ENCODE measurements at places on chromosomes 2 and 18. TPM values are rescaled to one million over a fixed set of nuclear protein-coding genes. Genes with fewer than 3 reads are reported as not detected.

DRC1 gene
- 0.33 TPM for total RNA-seq

LOXHD1 gene
- total RNA-seq, result not detected

SAG gene
- 0.43 TPM for total RNA-seq

CHRND gene
- total RNA-seq, result 0.60 TPM

RIT2 gene
- total RNA-seq, result not detected

LRRTM1 gene
- total RNA-seq, result 29.1 TPM

GRCh38 chr2:112486895-112487294 lies 4.9 kb downstream of the TTL start:
- DNase-seq, result no peak
- no peak overlapping the region for H3K4me3 ChIP-seq
- H3K27me3 ChIP-seq, result no peaks in the 10 kb centered on the region
- H3K36me3 ChIP-seq, result peaks cover 27% of the 10 kb centered on the region
- H3K27ac ChIP-seq, result no peak overlapping the region

DNA sequence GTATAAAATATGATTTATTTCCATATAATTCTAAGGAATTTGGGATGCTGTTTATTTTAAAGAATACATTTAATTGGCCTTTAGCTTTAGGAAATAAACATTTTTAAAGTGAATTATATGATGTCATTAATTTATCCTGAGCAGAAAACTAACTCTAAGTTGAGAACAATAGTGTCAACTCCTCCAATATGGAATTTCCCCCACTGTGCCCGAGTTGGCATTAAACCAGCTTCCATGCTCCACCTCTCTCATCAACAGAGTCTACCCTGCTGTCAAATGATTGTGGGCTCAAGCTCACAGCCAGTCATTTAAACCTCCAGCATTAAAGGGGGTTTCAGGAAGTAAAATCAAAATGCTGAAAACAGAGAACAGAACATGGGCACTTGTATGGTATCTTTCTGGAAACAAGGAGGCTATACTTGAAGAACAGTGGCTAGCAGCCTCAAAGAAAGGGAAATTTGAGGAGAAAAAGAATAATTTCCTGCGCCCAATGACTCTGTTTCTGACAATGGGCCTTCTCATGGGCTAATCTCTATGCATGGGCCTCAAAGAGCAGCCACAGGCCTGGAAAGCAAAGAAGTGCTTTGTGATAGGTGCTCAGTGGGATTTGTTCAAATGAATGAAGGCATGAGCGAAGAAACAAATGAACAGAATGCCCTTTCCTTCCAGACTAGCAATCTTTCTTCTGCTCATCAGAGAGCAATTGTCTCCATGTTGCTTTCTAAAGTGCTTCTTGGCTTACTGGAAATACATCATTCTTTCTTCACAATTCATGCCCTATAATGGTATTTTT lies 252.8 kb downstream of the MTX2 start:
- H3K4me1 ChIP-seq, result peaks cover 4% of the 10 kb centered on the region
- peaks cover 30% of the 10 kb centered on the region for H3K27me3 ChIP-seq
- no peak overlapping the region for H3K27ac ChIP-seq
- no peak for DNase-seq
- no peaks in the 10 kb centered on the region for H3K36me3 ChIP-seq

GRCh38 chr2:60847854-60848253 lies 33.5 kb upstream of the REL start:
- no peak overlapping the region for H3K27ac ChIP-seq
- no peaks in the 10 kb centered on the region for H3K4me1 ChIP-seq
- H3K27me3 ChIP-seq, result no peaks in the 10 kb centered on the region
- no peak for DNase-seq

DNA sequence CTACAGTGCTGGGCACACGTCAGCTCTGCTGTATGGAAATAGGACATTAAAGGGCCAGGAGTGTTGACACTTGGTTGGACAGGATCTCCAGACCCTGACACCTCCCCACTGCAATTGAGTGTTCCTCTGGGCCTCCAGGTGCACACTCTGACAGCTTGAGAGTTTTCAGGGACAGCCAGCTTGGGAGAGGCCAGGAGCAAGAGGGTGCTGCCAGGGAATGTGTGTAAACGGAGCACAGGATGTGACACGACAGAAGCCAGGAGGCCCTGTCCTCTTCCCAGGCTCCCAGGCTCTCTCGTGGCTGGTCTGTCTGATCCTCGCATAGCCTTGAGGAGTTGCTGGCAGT lies 318.1 kb upstream of the HS6ST1 start:
- DNase-seq, result peak; percentile 42
- H3K4me1 ChIP-seq, result peaks cover 25% of the 10 kb centered on the region
- no peak overlapping the region for H3K27ac ChIP-seq
- no peaks in the 10 kb centered on the region for H3K36me3 ChIP-seq
- H3K27me3 ChIP-seq, result peaks cover 10% of the 10 kb centered on the region

DNA sequence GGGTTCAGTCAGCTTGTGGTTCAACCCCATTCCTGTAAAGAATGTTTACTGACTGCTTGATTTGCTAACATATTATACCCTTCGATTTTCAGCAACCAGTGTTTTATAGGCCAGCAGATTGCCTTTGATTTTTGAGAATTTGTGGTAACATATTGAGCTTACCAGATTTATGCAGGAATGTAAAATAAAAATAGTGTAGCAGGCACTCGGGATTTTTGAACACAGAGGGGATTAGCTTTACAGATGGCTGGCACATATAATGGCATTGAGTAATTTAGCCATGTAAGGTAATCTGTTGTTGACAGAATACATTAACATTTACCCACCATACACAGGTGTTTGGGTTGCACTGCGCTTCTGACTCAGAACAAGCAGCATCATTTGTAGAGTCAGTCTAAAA lies 354.0 kb downstream of the LRRTM1 start:
- DNase-seq, result no peak
- H3K4me3 ChIP-seq, result no peak overlapping the region
- H3K27ac ChIP-seq, result no peak overlapping the region
- no peaks in the 10 kb centered on the region for H3K27me3 ChIP-seq
- peaks cover 15% of the 10 kb centered on the region for H3K4me1 ChIP-seq
- no peaks in the 10 kb centered on the region for H3K36me3 ChIP-seq

- H3K4me3 ChIP-seq, result peak overlapping the region; percentile 11
- H3K36me3 ChIP-seq, result peaks cover 22% of the 10 kb centered on the region
These were observed 56.8 kb downstream of the RNF144A start for GRCh38 chr2:6973895-6974545.

DNA sequence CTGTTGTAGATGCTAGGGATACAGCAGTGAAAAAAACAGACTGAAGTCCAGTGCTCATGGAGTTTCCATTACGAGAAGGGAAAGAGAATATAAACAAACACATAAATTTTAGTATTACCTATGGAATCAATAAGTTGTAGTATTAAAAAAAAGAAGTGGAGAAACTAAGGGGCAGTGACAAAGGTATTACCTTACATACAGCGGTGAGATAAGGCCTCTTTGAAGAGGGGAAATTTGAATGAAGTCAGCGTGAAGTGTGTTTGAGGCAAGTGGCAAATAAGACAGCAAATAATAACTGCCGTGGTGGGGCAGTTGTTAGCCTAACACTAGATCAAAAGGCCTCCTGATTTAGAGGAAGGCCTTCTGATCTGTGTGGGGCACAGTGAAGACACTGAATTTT lies 57.9 kb downstream of the TLK1 start:
- H3K4me1 ChIP-seq, result peaks cover 14% of the 10 kb centered on the region
- H3K27me3 ChIP-seq, result no peaks in the 10 kb centered on the region
- H3K27ac ChIP-seq, result no peak overlapping the region

DNA sequence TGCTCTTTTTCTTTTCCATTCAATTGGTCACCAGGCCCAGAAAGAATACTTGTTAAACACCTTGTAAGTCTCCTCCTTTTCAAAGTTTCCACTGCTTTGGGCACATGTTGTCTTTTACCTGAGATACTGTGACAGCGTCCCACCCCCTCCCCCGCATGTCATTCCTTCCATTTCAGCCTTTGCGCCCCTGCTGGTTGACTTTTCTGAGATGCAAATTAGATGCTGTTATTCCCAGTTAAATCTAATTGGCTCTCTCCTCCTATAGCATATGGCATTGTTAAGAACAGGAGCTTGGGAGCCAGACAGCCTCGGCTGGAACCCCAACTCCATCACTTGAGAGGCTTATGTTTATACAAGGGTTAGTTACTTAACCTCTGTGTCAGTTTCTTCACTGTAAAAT lies 80.3 kb upstream of the GAREM1 start:
- H3K36me3 ChIP-seq, result no peaks in the 10 kb centered on the region
- DNase-seq, result no peak
- H3K27ac ChIP-seq, result no peak overlapping the region
- peaks cover 6% of the 10 kb centered on the region for H3K27me3 ChIP-seq
- H3K4me1 ChIP-seq, result peaks cover 4% of the 10 kb centered on the region
- no peak overlapping the region for H3K4me3 ChIP-seq

DNA sequence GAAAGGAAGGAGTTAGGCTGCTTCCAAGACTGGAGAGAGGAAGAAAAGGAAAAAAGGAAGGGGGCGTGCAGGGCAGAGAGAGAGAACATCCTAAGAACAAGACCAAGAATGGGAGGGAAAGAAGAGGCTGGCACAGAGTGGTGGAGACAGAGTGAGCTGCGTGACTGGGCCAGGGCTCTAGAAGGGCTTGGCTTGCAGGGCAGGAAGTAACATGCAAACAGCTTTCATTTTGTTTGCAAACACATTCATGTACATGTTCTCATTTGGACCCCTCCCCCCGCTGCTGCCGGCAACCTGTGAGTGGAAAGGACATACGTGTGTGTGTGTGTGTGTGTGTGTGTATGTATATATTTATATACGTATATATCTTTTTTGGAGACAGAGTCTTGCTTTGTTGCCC lies 46.8 kb upstream of the DNMT3A start:
- H3K27ac ChIP-seq, result no peak overlapping the region
- H3K4me3 ChIP-seq, result no peak overlapping the region
- no peaks in the 10 kb centered on the region for H3K27me3 ChIP-seq
- no peak for DNase-seq
- H3K36me3 ChIP-seq, result peaks cover 5% of the 10 kb centered on the region

DNA sequence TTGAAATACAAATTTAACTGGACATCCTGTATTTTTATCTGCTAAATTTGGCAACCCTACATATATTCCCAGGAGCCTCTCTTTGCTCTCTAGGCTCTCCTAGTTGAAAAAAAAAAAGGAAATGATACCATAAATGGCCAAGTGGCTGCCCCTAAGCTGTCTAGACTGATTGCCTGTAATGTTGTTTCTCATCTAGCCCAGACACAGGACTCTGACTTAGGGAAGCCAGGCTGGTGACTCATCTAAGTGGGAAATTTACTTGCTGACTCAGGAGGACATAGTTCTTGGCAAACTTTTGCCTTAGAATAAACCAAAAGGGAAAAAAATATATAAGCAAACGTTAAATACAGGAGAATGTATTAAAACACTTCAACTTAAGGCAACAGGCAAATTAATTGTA lies 14.6 kb upstream of the ITGAV start:
- peaks cover 24% of the 10 kb centered on the region for H3K4me1 ChIP-seq
- no peak overlapping the region for H3K4me3 ChIP-seq
- peak overlapping the region; percentile 76 for H3K27ac ChIP-seq
- no peaks in the 10 kb centered on the region for H3K27me3 ChIP-seq
- no peaks in the 10 kb centered on the region for H3K36me3 ChIP-seq

DNA sequence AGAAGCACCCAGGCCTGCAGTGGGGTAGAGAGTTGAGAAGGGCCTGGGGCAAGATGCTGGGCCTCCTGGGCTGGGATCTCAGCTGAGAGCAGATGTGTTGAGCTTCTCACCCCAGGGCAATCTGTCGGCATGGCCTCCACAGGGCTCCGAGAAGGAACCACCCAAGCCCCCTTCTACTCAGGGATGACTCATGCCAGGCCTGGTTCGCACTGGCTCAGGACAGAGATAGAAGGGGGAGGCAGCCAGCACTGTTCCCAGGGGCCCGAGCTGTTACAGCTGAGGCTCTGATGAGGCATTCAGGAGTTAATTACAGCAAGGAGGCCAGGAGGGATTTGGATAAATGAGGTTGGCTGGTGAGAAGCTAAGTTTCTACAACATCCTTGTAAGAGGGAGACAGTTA lies 62.5 kb downstream of the CENPO start:
- no peaks in the 10 kb centered on the region for H3K27me3 ChIP-seq
- peak overlapping the region; percentile 49 for H3K27ac ChIP-seq
- H3K4me1 ChIP-seq, result peaks cover 20% of the 10 kb centered on the region
- H3K36me3 ChIP-seq, result peaks cover 14% of the 10 kb centered on the region

DNA sequence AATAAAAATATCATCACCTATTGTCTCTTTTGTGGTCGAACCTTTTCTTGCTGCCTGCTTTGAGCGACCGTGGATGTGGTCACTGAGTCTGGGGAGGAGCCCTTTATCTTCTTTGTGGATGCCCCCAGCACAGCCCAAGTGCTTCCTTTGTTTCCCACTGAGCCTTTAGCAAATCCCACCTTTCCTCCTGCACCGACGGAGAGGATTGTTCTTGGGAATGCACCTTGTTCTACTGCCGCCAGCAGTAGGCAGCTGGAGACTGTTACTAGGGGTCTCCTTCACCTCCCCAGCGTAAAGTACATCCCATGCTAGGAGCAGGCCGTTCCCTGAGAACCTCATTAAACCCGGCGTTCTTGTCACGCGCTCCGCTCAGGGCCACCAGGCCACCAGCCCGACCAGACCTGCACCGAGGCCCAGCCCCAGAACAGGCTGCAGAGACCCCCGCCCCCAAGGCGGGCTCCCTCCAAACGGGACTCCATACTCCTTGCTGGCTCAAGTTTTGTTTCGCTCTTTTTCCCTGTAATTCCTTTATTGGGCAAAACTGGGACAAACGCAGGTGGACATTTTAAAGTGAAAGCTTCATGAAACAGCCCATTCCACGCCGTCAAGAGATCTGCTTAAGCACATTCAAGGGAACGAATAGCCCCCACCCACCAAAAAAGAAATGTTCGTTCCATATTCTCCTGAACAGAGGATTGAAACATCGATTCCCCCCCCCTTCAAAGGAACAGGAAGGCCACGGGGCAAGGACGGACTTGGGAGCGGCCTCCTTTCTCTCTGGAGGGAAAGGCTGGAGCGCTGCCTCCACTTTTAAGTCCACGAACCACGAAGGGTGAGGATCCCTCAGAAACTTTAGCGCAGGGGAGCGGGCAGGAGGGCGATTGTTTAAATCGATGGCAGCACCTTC lies 1.1 kb upstream of the MAT2A start:
- peaks cover 30% of the 10 kb centered on the region for H3K36me3 ChIP-seq
- DNase-seq, result no peak
- peak overlapping the region; percentile 94 for H3K4me3 ChIP-seq
- H3K27ac ChIP-seq, result peak overlapping the region; percentile 98
- peaks cover 33% of the 10 kb centered on the region for H3K4me1 ChIP-seq

DNA sequence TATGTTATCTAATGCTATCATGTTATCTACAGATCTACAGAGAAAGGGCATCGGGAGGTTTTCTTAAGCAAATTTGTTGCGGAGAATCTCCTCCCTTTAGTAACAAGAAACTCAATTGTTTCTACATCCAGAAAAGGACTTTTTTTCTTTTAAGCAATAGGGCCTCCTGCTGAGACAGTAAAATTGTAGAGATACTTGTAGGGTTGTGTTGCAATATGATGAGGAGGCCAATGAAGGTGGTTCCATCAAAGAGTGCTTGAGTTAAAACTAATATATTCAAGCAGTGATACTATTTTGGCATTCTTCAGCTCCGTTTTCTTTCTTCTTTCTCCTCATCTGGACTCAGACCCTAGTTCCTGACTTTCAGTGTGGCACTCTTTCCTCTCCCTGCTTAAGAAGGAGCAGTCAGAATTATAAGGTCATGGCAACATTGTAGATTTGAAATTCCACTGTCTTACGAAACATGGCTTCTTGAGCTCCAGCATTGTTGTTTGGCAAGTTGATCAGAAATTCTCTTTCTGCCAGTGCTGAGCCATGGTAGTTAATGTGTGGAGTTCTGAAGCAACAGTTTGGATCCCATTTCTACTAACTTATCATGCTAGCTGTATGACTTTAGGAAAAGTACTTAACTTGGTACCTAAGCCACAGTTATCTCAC lies 202.0 kb upstream of the SLC14A2 start:
- H3K27ac ChIP-seq, result no peak overlapping the region
- no peak overlapping the region for H3K4me3 ChIP-seq
- no peaks in the 10 kb centered on the region for H3K27me3 ChIP-seq
- DNase-seq, result no peak

Measured in type B pancreatic cell (in vitro differentiated cells).